ENCODE measurements at places on chromosomes 2 and 18.

GRCh38 chr2:5454051-5454390 is 238.2 kb upstream of the SOX11 start:
- no peak for DNase-seq

GRCh38 chr2:128664499-128664971 is 345.9 kb upstream of the HS6ST1 start:
- no peak for DNase-seq

DNA sequence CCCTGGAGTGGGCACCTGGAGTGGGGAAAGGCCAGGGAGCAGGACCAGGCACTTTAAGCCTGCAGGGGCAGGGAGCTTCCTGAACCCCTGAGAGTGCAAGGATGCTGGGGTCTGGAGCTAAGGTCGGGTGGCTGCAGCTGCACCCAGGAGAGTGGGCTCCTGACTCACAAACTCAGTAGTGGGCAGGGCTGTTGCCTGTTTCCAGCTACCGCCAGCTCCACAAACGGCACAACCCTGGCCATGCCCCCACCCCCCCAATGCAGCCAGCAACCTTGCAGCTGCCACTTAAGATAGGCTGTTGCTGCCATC is 688.8 kb downstream of the NYAP2 start:
- DNase-seq = no peak

- DNase-seq = no peak
Observed at GRCh38 chr2:155203178-155203577, 504.7 kb downstream of the KCNJ3 start.

GRCh38 chr18:11324510-11324909 is 175.1 kb upstream of the PIEZO2 start:
- DNase-seq = no peak

DNA sequence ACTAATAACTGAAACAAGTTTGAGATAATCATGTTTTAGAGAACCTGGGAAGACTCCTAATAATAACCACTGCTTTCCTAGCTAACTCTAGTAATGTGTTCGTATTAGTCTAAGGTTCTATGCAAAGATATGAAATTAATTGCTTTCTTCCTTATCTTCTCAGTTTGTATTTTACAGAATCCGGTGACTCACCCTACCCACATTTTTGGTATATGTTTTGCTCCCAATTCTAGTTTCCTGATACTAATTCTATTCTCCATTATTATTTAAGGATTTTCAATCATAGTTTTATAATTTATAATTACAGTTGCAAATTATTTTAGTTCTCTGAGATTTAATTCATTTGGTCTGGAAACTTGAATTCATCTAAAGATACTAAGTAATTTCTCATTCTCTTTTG is 394.6 kb upstream of the SETBP1 start:
- no peak for DNase-seq

- DNase-seq = no peak
Observed at GRCh38 chr2:1673160-1673944, 71.0 kb downstream of the PXDN start.

- no peak for DNase-seq
Observed at GRCh38 chr2:46720592-46721185, 194.9 kb downstream of the MCFD2 start.

All from KBM-7 (cell line).